ENCODE measurements at places on chromosomes 16 and 17.
A peak's percentile ranks its signal among the peaks of the same experiment; 100 is the strongest.

DNA sequence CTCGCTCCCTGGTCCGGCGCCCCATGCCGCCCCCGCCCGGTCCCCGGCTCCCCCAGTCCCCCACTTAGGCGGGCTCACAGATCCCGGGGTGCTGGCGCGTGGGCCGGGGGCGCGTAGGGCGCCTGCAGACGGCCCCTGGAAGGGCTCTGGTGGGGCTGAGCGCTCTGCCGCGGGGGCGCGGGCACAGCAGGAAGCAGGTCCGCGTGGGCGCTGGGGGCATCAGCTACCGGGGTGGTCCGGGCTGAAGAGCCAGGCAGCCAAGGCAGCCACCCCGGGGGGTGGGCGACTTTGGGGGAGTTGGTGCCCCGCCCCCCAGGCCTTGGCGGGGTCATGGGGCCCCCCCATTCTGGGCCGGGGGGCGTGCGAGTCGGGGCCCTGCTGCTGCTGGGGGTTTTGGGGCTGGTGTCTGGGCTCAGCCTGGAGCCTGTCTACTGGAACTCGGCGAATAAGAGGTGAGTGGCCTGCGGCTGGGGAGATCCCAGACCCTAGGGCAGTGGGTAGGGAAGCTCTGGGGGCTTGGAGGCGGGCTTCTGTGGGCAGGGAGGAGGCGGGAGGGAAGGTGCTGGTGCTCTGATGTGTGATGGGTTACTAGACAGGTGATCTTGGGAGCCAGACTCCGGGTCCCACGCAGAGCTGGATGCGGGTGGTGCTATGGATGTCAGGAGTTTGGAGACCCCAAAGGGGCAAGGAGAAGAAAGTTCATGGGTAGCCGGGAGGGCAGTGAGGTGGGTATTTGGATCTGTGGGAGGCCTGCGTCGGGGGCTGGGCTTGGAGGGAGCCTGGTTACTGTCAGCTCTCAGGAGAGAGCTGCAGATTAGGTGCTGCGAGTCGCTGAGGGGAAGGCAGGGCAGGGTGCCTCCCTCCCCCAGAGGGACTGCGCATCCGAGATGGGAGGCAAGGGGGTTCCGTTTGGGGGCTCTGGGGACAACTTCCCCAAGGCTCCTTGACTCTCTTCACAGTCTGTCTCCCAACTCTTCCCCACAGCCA, 560 bp downstream of the EFNB3 start:
- DNase-seq = peak; percentile 69

DNA sequence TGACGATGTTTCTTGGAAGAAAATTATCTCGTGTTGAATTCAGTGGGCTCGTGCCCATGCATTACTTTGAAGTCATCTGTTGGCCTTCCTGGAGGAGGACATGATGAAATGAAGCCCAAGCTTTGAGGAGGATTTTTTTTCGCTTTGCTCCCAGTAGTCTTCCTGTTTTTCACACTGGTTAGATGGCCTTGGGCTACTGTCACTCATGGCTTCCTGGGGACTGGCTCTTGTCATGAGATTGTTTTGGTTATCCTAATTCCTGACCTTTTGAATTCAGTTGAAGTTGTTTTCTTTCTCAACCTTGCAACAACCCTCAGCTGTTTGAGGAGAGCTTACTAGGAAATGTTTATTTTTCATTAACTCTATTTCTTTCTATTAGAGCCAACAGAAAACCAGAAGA, 430.7 kb downstream of the HS3ST3B1 start:
- DNase-seq = no peak

DNA sequence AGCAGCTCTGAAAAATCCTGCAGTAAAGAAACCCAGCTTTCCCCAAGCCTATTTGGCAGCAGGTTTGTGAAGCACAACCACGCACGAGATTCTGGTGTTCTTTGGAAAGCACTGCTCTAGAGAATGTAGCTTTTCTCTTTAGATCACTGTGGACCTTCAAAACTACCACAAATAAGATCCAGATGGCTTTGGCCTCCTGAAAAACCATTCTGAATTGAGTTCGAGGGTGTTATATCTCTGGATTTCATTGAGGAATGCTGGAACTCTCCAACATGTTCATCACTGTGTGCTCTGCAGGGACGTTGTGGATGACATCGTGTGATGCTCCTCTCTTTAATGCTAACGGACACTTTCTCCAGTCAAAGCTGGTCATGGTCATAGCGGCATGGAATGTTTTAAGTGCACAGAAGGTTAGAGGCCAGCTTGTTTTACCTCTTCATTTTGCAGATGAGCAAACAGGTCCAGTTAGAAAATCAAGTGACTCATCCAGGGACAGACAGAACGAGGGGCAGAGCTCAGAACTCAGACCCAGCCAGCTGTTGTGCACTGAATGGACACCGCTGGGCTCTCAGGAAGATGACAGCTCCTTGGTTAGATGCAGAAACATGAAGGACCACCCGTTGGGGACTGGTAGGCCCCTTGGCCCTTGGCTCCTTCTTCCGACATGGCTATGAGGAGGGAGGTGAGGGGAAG, 37.2 kb downstream of the CCDC42 start:
- DNase-seq = peak; percentile 64

DNA sequence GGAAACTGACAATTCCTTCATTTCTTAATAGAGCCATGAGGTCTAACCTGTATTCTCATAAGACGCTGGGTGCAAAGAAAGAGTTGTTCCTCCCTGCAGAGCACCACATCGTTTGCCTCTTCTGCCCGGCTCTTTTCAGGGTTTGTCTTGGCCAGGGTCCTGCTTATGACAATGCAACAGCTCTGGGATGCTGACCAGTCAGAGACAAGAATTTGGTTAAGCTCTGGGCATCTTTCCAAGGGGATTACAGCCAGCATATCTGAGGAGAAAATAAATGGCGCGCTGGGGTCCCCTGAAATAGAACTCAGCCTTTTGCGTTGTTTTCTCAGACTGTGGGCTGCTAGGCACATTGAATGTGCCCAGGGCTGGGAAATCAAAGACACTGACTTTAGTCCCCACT, 128.6 kb downstream of the SHISA6 start:
- no peak for DNase-seq

- no peak for DNase-seq
These were observed 324.6 kb upstream of the CDH11 start for GRCh38 chr16:65446427-65446826.

- DNase-seq = no peak
These were observed 65.5 kb upstream of the HSBP1 start for GRCh38 chr16:83742124-83742899.

DNA sequence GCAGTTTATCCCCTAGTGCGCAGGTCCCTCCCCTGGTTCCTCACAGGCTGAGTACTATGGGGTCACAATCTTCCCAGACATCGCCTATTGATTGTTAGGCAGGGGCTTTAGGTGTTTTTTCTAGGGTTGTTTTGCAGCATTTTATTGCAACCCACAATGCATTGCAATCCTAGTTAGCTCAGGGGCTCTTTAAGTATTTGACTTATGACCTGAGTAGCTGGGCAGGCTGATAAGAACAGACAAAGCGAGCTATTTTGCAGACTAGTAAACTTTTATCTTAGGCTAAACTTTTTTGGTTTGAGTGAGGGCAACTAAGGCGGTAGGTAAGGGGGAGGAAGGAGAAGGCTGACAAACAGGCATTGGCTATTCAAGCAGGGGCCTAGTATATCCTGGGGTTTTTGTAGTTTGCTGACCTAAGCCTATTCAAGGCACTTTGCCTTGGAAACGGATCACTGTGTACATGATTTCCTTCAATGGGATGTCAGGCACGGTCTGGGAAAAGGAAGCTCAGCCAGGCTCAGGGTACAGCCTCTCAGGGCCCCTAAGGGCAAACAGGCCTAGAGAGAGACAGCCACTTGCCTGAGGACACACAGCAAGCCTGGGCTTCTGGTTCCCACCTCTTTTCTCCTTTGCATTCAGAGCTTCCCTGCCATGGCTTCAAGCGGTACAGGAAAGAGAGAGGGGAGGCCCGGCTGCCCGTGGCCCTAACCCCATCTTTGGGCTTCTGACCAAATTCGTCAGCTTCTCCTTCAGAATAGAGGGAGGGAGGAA, 6.4 kb downstream of the DRC7 start:
- no peak for DNase-seq

GRCh38 chr17:76147211-76148014, 6.4 kb upstream of the FOXJ1 start:
- peak; percentile 72 for DNase-seq

DNA sequence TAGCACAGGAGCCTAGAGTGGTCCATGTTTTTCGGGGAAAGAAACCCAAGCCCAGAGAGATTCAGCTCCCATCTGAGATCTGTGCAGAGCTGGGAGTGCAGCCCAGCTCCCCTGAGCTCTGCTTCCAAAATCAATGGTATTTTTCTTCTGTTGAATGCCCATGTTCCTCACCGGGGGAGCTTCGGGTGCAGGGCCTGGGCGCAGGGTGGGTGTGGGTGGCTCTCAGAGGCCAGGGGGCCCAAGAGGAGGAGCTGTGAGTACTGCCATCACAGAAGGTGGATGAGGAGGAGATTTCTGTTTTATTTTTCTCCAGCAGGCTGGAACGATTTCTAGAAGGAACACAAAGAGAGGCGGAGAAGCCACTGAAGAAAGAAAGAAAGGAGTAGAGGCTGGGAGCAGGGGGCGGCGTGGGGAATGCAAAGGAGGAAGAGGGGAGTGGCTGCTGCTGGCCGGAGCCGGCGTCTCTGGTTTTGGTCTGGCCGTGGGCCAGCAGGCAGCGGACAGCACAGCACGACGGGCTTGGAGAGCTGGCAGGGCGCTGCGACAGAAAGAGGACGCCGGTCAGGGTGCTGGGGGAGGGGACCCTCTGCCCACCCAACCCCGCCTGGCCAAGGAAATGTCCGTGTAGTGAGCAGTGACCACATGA, 76.2 kb upstream of the KSR1 start:
- peak; percentile 90 for DNase-seq

- no peak for DNase-seq
These were observed 350.0 kb upstream of the ERCC4 start for GRCh38 chr16:13569986-13570385.

GRCh38 chr16:35411156-35411555, 1951.7 kb downstream of the TP53TG3F start:
- DNase-seq = no peak

- DNase-seq = no peak
These were observed 90.4 kb upstream of the PLEKHM1 start for GRCh38 chr17:45580924-45581323.

GRCh38 chr17:81277946-81278693, 17.0 kb downstream of the SLC38A10 start:
- DNase-seq = no peak

DNA sequence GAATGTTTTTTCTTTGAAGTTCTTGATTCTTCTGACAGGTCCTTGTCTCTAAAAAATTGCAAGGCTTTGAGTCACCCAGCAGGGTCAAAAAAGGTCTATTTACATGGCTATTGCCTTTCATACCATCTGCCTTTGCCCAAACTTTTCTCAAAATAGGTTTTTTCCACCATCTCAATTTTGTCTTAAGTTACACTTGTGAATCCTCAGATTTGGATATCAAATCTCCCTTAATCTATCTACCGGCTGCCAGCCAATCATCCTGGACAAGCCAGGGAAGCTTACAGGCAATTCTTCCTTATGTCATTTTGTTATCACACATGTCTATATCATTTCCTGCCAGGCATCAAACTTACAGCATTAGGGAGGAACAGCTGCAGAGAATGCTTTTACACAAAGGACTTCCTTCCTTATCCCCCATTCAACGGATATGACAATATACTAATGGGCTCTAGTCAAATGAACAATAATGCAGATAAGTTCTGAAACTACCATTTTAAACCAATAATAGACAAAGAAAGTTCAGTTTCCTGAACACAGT, 104.1 kb upstream of the CORO6 start:
- DNase-seq = no peak

GRCh38 chr16:20675488-20676267, 21.8 kb downstream of the ACSM1 start:
- no peak for DNase-seq

DNA sequence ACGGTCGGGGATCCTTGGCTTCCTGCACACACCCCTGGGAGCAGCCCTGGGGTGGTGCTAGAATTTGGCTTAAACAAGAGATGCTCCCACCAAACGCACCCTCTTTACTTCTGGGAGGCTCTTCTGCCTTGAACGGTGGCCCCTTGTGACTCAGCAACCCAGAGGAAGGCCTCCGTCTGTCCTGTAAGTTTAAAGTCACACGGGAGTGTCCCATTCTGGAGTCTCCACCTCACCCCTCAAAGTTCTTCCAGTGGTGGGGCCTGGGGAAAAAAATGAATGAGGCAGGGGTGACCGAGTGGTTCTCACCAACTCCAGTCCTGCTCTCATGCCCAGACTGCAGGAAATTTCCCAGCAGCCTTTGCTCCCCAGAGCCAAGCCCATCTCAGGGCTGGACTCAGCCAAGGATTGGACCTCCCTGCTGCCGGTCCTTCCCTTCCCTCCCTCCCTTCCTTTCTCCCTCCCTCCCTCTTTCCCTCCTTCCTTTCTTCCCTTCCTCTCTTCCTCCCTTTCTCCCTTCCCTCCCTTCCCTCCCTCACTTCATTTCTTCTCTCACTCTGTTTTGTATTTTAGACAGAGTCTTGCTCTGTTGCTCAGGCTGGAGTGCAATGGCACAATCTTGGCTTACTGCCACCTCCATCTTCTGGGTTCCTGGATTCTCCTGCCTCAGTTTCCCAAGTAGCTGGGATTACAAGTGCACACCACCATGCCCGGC, 11.4 kb downstream of the ITGAD start:
- no peak for DNase-seq

DNA sequence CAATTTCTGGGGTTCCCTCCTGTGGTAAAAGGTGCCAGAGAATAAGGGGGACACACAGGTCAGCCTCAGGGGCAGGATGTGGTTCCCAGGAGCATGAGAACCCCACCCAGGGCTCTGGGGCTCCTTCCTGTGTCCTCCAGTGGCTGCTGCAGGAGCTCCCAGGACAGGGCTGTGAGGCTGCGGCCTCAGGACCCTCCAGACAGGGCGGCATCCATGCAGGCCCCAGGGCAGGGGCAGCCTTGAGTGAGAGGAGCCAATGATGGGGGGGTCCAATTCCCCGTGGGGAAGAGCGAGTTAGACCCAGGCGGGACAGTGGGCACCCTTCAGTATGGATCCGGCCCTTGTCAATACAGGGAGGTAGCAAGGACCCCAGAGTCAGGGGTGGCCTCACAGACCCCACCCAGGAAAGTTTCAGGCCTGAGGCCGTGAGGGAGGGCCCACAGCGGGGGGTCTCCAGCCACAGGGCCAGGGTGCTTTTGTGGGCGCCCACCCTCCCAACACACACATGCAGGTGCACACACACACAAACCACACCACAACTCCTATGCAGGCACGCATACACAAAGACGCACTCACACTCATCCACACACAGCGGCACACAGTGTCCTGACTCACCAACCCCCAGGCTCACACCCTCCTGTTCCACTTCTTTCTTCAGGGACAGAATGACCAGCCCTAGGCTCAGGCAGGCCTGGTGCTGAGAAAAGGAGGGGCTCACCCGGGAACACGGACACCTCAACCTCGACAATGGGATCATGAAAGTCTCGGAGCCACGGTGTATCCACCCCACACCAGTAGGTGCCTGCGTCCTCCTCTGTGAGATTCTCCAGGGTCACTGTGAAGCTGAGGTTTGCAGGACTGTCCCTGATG, 1.8 kb downstream of the CD300C start:
- DNase-seq = peak; percentile 76

DNA sequence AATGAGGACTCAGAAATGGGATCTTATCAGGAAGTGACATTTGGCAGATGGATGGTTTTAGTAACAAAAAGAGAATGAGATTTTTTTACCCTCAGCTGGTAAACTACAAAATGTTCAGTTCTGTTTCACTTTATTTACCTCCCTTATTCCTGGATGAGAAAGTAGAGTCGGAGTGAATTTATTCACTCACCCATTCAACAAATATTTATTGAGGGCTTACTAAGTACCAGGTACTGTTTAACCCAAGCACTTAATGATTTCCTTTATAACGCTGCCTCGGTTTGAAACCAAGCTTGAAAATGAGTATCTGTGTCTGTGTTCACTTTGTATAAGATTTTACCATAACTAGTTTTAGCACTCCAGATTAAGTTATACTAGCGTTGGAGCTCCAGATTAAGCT, 38.1 kb downstream of the CDRT15 start:
- no peak for DNase-seq
